ENCODE measurements at places on chromosomes 2 and 18.

GRCh38 chr2:126658905-126659561, 3.1 kb downstream of the GYPC start:
- DNase-seq, result no peak

DNA sequence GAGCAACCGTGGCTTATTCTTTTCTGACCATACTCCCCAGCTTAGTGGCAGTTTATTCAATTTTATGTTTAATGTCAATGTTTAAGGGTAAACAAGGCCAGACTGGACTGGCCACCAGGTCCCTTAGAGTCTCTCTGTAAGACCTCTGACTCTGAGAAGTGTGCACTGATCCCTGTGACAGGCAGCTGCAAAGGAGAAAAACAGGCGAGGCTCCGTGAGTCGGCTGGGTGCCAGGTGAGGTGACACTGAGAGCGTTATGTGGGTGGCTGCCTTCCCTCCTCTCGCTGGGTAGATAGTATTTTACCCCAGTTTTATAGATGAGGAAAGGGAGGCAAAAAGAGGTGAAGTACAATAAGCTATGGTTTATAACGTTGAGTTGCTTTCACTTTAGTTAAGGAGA, 139.4 kb upstream of the HDAC4 start:
- DNase-seq, result no peak

DNA sequence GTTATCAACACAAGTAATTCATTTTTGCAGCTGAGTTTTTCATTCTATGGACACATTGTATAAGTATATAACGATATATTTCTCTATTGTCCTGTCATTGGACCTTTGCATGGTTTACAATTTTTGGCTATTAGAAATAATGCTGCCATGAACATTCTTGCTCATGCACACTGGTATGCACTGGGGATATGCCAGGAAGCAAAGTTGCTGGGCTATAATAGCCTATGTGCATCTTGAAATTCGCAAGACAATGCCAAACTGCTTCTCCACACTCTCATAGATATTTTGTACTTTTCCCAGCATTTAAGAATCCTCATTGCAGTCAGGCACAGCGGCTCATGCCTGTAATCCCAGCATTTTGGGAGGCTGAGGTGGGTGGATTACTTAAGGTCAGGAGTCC, 852.6 kb upstream of the ID2 start:
- DNase-seq, result no peak

- peak; percentile 37 for DNase-seq
These were observed 53.7 kb upstream of the ARL4C start for GRCh38 chr2:234550511-234551107.

DNA sequence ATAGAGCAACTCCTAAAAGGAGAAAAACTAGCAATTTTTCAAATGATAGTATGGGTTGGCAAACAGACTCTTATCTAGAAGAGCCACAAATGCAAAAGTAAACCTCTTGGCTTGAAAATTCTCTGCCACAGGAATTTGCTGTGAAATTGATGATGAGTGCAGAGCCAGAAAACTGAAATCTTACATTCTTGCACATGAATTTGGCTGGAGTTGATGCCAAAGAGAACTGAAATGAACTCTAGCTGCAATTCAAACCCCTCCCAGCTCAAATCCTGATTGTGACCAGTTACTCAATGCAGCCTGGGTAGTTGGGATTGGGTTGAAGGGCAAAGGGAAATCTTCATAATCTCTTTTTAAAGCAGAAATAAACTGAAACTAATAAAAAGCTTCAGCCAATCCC, 266.6 kb downstream of the PDE11A start:
- DNase-seq, result no peak

DNA sequence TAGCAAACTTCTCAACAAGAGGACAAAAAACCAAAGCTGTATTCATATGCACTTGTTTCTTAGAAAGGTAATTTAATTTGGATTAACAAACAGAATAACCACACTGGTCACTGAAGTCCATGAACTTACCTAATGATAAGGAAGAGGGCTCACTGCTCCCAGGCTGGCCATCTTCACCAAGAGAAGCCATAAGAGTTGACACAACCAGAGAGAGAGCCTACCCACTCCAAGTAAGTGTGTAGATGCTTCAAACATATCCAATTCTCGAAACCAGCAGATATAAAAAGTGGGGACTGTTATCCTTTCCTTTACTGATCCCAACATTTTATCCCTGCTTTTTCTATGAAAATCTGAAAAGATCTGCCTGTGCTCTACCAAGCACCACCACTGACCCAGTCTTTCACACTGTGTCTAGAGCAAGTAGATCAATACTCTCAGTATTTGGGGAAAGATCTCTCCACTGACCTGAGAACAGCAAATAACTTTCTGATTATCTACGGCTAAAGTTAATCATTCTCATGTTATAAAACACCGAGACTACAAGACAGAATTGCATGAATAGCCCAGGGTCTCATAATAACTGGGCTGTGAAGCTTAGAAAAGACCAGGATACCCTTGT, 111.5 kb upstream of the RNU4ATAC start:
- DNase-seq, result no peak

GRCh38 chr2:17626986-17627385, 86.5 kb downstream of the VSNL1 start:
- DNase-seq, result no peak

- DNase-seq, result no peak
These were observed 33.7 kb downstream of the RNF152 start for GRCh38 chr18:61859113-61859512.

DNA sequence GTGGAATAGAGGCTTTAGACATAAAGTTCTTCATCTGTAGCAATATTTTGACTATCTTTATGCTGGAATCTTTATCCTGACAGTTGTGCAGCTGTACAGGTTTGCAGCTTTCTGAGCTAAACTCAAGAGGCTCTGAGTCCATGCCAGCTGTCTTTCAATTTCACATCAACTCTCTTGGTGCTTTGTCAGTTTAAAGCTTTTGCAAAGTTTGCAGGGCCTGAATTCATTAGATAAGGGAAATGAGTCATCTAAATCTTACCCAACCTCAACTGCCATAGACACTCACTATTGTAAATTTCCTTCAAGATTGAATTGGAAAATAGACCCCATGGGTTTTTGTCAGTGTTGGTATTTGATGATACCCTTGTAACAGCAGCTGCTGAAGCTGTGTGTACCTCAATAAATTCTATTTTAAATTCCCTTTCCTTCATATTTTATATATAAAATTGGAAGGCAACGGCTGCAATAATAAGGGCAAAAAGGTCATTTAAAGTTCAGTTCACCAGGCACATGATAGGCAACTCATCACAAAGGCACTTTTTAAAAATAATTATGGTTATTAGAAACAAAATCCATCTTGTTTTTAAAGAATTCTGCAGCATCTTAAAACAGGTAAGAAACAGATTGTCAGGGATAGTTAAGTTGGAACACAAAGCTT, 169.9 kb upstream of the SLC39A10 start:
- no peak for DNase-seq

DNA sequence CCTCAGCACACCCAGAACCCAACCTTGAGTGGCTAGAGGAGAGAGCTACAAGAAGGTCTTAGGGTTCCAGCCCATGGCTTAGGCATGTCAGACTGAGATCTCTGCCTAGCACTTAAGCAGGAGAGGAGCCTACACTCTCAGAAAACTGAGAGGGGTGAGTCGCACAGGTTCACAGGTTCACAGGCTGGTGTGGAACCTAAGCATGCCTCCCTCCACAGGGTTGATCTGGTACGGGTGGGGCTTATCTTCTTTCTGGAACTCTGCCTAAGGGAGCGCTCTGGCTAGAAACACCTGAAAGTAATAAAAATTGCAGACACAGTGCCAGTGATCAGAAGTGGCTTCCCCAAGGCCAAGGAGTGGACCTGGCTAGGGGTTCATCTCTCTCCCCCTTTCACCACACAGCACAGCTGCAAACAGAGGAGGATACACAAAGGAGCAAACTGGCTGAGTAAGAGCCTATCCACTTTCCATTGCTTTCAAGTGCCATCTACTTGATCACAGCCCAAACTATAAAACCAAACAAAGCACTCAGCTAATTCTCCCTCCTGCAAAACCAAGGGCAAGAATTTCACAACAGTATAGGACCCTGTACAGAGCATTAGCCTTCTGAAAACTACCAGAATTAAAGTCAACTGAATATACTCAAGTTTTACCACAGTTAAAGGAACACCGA, 481.9 kb upstream of the SETBP1 start:
- peak; percentile 60 for DNase-seq

DNA sequence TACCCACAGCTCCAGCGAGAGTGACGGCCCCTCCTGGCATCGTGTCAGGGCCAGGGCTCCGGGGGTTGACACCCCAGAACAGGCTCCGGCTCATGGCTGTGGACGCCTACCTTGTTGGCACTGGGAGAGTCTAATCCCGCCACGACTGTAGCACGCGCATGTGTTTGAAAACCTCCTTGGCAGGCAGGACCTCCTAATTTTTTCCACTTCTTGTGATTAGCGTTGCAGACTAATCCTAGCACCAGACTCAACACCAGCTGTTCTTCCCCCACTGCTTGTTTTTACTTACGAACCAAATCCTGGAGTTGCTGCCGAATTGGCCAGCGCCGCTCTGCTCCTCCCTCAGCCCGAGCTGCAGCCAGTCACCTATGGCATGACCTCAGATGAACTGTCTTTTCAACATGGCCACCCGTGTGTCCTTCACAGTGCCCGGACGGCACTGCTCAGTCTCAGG, 110.7 kb downstream of the KLHL29 start:
- DNase-seq, result no peak

DNA sequence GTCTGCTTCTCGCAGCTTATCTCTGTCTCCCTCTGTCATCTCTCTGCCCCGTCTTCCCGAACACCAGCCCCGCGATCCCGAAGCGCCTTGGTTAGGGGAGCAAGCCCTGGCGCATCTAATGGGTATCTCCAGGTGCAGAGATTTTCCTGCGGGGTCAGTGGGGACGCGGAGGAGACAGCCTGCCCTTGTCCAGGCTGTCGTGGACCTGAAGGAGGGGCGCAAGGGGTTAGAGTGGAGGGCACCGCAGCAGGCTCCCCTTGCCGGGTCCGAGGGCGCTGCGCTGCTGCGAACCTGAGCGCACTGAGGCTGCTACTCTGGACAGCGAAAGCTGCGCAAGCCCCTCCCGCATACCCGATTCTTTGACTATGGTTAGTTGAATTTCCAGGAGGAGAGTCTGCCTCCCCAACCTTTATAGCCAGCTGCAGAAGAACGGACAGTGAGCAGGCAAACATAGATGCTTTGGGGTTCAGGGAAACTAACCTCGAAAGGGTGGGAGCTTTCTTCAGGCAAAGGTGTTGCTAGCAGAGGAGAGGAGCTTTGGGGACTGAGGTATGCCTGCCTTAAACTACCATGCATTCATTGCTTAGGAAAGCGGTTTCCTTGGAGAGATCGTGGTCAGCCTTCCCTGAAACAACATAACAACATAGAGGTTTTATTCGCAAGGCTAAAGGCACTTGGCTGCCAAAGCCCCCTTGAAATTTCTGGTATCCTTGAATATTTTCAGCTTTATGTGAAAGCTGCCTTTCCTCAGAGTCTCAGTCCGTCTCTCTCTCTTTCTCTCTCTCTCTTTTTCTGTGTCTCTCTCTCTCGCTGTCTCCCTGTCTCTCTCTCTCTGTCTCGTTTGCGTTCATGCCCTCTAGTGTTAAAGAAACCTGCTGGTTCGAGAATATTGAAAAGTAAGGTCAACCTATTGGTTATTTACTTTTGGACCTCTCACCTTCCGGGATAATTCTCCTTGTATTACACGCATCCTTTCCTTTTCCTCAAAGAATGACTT, 1.6 kb downstream of the GALNT13 start:
- no peak for DNase-seq

- peak; percentile 10 for DNase-seq
These were observed 408.7 kb upstream of the KCNH7 start for GRCh38 chr2:163247156-163247846.

DNA sequence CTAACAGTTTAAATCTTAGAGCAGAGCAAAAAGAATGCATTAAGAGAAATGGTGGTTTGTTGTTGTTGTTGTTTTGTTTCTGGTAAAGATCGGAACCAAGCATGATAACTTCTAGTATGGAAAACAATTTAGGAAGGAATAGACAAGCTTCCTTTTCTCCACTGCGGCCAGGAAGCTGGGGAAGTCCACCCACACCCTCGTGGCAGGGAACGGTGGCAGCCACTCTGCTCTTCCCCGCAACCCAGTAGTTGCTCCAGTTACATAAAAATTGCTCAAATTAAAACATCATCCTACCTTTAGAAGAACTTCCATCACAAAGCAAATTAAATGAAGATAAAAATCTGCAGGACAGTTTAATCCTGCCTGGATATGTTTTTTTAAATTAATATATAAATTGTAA, 113.0 kb downstream of the RBMS1 start:
- no peak for DNase-seq

GRCh38 chr2:48483916-48484315, 46.0 kb upstream of the STON1 start:
- no peak for DNase-seq

DNA sequence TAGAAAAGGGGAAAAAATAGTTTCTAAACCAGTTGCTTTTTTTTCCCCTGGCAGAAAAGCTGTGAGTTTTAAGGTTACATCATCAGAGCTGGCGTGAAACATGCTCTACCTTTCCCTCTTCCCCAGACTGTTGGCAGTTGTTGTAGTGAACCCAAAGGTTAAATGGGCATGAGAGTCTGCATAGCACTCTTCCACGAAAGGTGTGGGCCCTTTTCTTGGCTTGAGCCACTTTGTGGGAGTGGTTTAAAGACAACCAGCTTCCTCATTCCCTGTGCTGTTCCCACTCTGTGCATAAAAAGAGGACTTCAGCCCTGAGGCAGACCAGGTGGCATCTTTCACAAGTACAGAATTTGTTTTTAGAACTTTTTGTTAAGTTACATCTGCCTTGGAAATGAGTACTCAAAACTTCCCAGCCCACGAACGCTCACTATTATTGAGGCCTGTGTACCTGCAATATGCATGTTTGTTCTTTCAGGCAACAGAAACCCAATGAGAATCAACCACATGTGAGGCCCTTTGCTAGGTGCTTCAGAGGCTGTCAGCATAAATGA, 243.8 kb downstream of the BABAM2 start:
- DNase-seq, result no peak

DNA sequence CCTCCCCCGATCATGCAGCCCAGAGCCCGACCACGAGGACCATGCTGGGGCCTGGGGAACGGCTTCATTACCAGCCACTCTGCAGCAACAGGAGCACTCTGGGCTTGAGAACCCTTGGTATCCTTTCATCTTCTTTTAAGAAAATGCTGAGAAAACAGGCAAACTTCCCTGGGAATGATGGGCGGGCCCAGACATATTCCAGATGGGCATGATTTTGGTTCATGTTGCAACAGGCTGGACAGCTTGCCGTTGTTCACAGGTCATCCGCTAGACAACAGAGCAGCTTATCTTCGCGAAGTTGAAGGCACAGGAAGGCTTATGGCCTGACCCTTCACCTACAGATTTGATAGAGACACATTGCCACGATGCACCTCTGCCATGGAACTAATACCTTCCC, 121.0 kb downstream of the KLHL29 start:
- DNase-seq, result no peak

DNA sequence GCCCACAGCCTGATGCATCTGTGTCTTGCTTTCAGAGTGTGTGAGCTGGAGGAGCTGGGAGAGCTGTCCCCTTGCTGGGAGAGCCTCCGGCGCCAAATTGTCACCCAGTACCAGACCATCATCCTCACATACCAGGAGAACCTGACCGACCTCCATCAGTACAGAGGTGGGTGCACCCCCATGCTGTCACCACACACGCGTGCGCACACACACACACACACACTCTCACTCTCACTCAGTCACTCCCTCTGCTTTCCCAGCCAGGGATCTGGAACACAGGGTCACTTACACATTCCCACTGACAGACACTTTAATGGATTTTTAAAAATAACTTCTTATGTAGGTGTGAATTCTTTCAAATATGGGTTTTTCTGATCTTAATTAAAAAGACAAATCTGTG, 64.5 kb downstream of the COA5 start:
- DNase-seq, result no peak
